ENCODE measurements at places on chromosomes 3 and 15.
A peak's percentile ranks its signal among the peaks of the same experiment; 100 is the strongest.

- no peak for DNase-seq
Measured at GRCh38 chr3:172329070-172329469, 119.2 kb downstream of the GHSR start.

GRCh38 chr15:100704281-100705055 lies 102.1 kb downstream of the ASB7 start:
- no peak for DNase-seq

DNA sequence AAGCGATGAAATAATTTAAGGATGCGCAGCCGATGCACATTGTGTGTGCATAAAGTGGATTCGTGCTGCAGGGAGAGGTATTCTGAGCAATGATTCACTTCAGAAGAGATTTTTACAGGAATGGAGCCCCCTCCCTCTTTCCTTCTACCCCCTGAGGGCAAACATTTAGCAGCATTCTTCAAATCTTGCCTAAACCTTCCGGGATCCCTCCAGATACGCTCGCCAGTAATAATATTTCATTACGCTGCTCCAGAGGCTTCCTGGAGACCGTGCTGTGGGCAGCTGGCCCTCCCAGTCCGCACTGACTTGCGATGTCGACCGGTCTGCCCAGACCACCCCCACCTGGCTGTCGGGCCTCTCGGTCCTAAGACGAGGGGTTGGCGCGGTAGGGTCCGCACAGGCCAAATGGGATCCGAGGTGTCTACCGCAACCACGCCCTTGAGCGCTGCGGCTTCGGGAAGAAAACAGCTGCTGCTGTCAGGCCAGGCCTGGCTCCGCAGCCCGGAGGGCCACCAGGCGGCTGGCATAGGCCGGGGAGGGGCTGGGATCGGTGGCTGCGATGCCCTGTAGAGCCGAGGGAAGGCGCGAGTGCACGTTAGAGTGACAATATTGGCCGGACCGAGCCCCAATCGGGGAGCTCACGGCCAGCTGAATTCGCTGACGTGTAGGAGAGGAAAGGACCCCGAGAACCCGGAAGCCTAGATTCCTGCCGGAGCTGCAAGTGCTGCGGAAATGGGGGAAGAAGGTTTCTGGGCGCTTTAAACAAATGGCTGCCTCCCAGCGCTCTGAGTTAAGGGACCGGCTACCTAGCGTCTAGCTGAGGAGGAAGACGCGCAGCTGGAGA lies 14.3 kb downstream of the ZIC4 start:
- DNase-seq = peak; percentile 75

- no peak for DNase-seq
Measured at GRCh38 chr15:62124973-62125303, 40.1 kb downstream of the C2CD4B start.

DNA sequence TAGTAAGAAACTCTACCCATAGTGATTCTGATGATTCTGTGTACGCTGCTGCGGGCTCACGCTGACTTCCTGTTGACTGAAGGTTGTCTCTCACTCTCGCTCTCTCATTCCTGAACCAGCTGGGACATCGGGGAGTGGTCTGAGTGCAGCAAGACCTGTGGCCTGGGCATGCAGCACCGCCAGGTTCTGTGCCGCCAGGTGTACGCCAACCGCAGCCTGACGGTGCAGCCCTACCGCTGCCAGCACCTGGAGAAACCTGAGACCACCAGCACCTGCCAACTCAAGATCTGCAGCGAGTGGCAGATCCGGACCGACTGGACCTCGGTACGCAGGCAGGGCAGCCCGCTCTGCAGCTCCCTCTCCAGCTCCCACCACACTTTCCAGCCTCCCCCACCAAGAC lies 63.6 kb upstream of the NR2E3 start:
- no peak for DNase-seq

DNA sequence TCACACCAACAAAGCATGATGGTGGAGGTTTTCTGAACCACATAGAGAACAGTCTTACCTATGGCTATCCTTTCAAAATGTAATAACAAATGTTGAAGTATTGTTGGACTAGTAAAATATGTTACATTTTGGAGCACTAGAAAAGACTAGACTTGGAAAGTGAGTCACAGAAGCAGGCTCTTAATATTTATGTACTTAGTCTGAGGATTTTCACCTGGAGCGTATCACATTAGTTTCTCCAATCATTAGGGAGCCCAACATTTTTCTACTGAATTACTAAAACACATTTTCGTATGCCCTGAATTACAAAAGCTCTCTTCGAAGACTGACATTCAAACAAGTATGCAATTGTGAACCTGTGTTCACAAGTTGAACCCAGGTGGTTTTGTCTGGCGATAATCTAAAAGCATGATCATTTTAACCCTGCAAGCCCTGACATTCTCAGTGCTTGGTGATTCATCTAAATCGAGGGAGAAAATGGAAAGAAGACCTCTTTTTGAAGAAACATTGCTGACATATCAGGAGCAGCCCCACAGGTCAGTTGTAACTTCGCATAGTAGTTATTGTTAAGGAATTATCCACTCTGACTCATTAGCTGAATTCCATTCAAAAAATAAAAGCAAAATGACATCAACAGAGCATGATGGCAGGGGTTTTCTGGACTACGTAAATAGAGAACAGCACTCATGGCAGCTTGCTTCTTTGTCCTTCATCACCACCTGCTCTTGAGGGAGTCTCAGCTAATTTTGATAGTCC lies 679.8 kb upstream of the NECTIN3 start:
- DNase-seq = no peak

GRCh38 chr3:134308350-134308891 lies 57.8 kb upstream of the RYK start:
- DNase-seq = peak; percentile 89

DNA sequence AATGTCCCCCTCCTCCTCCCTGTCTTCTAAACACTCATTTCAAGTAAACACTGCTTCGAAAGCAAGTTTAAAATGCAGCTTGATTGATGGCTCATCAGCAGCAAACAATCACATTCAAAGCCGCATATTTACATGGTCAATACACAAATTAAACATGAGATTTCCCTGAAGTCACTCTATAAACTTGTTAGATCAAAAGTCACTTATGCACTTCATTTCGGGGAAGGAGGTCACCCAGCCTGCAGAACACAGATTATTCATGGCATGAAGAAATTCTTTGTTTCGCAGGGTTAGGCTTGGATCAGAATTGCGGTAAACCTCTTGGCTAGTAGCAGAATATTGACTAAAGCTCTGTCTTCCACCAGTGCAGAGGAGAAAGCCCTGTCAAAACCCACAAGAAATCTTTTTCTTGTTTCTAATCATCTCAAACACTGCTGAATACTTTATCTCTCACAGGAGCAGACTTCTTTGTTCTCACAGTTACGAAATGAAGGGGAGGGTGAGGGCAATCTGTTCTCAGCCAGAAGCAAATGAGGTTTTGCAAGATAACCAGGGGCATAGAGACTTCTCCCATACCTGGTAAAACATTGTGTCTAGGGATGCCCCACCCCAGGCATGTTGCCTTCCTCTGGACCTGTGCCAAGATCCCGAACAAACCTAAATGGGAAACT lies 133.3 kb upstream of the CHL1 start:
- no peak for DNase-seq

- no peak for DNase-seq
Measured at GRCh38 chr3:169227911-169228310, 435.6 kb downstream of the MECOM start.

- peak; percentile 33 for DNase-seq
Measured at GRCh38 chr3:194255252-194256039, 95.7 kb downstream of the CPN2 start.

- no peak for DNase-seq
Measured at GRCh38 chr3:78285032-78285728, 1245.3 kb downstream of the ROBO2 start.

- DNase-seq = no peak
Measured at GRCh38 chr3:35921718-35922117, 282.4 kb downstream of the ARPP21 start.

DNA sequence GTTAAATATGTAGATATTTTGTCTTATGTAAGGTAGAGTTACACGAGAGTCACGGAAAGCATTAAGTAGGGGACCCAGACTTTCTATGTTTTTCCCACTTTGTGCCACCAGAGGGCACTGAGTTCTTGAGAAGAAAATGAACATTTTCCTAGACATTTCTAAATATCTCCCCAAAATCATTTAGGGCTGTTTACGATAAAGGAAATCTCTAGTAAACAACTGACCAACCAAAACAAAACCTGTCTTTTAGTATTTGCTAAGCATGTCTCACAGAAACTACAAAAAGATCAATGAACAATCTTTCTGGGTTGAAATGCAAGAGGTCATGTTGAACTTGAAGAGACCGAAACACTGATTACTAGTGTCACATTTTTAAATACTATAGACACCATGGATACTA lies 16.1 kb downstream of the POU1F1 start:
- DNase-seq = peak; percentile 58

DNA sequence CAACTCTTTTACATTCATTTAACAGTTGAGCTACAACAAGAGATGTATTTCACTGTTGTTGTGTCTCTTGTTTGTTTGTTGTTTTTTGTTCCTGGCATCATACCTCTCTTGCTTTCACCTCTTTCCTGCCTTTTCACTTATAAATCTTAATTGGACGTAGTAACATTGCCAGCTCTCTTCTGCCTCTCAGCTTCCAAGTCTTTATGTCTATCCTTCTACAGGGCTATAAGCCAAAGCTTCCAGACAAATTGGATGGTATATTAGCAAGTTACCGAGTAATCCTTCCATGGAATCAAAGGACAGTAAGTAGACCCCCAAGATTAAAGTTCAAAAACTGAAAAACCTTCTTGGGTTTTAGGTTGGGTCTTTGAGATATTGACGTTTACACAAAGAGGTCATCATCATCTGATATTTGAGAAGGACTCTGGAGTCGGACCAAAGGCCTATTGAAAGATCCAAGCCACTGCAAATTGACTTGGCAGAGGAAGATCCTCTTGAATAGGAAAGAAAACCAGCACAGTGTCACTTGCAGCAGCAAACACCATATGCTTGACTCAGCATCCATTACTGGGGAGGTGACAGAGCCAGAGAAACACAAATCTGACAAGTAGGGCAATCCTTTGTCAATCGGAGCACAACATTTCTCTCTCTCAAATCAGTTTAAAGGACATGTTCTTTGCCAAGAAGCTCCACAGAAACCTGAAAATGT lies 648.5 kb upstream of the NR2F2 start:
- DNase-seq = no peak

GRCh38 chr3:123687286-123687685 lies 102.4 kb upstream of the HACD2 start:
- no peak for DNase-seq

- DNase-seq = no peak
Measured at GRCh38 chr3:50276762-50277101, 2.2 kb upstream of the LSMEM2 start.

- no peak for DNase-seq
Measured at GRCh38 chr3:151552589-151552988, 91.7 kb upstream of the IGSF10 start.

DNA sequence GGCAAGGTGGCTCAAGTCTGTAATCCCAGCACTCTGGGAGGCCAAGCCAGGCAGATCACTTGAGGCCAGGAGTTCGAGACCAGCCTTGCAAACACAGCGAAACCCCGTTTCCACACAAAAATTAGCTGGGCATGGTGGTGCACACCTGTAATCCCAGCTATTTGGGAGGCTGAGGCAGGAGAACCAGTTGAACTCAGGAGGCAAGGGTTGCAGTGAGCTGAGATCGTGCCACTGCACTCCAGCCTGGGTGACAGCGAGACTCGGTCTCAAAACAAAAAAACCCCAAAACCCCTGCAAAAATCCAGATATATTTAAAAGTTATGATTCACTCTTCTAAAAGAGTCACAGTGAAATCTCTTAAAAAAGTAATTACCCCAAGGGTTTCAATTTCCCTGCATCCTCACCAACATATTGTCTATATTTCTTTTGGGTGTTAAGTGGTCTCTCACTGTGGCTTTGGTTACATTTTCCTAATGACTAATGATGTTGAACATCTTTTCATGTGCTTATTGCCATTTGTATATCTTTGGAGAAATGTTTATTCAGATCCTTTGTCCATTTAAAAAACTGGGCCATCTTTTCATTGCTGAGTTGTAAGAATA lies 73.2 kb upstream of the UBP1 start:
- no peak for DNase-seq

All from nephron progenitor cell (in vitro differentiated cells).